ENCODE measurements at places on chromosomes 3 and 15. TPM values are rescaled to one million over a fixed set of nuclear protein-coding genes. Genes with fewer than 3 reads are reported as not detected.

DNA sequence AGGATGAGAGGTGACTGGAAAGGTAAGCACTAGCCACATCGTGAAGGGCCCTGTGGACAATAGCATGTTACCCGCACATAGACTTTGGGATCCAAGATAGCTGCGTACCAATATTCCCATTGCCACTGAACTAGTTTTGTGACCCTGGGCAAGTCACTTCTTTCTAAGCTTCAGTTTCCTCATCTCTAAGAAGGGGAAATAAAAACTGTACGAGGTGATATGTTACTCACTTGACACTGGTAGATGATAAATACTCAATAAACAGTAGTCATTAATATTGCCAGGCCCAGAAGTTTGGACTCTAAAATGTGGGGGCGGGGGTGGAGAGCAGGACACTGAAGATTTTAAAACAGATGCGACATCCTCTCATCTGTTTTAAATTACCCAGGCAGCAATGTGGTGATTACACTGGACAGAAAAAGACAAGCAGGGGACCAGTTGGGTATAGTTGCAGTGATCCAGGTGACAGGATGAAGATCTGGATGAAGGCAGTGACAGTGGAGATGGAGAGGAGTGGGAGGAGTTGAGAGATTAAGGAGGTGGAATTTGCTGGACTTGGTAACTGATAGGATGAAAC is 2.5 kb downstream of the ATG7 start:
- DNase-seq, result no peak

GRCh38 chr3:55297245-55297644 is 189.9 kb downstream of the WNT5A start:
- DNase-seq, result no peak

DNA sequence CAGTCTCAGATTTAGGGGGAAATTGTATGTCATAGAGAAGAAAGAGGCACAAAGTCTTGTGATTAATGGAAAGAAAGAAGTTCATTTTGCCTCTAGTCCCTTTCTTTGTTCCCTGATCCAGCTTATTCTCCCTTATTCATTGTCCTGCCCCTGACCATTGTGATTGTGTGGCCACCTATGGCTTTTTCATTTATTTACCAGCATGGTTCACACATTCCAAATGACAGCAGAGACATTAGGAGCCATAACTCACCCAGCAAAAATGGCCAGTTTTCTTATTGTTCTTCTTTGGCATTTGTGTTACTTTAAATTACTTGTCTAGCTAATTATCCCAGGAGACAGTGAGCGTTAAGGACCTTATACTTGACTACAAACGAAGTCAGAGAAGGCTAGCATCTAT is 36.3 kb upstream of the SGO1 start:
- no peak for DNase-seq

DNA sequence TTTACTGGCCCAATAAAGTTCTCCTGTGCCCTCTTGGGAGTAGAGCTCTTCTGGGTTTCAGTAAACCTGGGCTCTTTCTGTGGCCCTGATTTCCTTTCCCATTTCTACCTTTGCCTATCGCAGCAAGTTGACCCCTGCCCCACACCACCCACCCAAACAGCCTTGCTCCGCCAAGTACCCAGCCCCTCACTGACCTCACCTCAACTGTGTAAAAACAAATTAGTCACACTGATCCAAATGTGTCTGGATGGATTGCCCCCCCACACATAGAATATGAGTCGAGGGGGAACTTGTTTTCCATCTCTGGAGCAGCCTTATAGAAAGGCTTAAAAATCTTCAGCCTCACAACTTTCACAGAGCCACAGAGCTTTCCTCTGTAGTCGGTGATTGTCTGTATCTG is 28.6 kb upstream of the VEPH1 start:
- DNase-seq, result no peak

- no peak for DNase-seq
These were observed 41.5 kb upstream of the CFAP161 start for GRCh38 chr15:81092559-81092902.

DNA sequence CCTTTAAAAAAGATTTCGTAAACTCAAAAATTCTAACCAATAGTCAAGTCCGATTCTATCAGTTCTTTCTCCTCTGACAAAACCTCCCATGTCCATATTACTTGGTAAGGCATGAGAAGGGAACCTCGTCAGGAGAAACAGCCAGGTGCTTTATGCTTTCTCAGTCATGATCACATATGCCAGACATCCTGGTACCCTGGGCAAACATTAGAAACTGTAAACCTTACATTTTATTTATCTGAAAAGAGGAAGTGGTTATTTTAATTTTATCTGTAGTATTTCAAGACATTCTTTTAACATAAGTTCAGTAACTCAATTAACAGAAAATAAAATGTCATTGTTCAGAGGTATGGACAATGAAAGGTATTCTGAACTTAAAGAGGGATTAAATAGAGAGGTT is 474.8 kb upstream of the GBE1 start:
- no peak for DNase-seq

TEX55 gene
- polyA plus RNA-seq, result not detected

GPR156 gene
- polyA plus RNA-seq, result 2.6 TPM
